ENCODE measurements at places on chromosomes 1 and 21.

DNA sequence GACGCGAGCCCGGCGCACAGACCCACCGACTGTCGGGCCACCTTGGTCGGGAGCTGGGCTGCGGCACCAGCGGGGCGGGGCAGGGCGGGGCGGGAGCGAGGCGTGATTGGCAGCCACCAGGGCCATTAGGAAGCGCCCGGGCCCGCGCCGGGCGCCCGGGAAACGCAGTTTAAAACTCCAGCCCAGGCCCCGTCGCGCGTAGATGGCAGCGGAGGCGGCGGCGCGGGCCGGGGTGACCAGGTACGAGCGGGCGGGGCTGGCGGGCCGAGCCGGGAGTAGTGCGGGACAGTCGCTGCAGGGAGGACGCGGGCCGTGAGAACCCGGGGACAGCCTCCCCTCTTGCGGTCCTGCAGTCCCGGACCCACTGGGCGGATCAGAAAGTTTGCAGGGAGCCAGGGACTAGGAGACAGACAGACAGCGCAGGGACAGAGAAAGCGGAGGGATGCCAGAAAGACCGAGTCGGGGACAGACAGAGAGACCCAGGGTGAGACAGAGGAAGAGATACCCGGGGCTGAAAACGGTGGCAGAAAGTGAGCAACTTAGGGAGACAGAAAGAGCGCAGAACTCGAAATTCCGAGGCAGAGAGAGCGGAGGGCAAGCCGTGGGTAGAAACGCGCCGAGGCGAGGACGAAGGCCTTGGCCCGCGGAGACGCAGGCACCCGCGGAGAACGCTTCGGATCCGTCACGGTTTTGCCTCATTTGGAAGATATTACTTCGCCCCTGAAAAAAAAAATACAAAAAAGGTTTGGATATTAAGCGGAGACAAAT, at the start of gene DMBX1:
Gene DMBX1, plus strand, starts transcription at position 199 of the 768 bp plus-strand sequence. CDS start 17,175 bp downstream, outside the sequence.
- DNase-seq, result peak; percentile 12

- DNase-seq, result no peak
Measured at GRCh38 chr1:15997637-15998280, 6.3 kb upstream of the SRARP start.

DNA sequence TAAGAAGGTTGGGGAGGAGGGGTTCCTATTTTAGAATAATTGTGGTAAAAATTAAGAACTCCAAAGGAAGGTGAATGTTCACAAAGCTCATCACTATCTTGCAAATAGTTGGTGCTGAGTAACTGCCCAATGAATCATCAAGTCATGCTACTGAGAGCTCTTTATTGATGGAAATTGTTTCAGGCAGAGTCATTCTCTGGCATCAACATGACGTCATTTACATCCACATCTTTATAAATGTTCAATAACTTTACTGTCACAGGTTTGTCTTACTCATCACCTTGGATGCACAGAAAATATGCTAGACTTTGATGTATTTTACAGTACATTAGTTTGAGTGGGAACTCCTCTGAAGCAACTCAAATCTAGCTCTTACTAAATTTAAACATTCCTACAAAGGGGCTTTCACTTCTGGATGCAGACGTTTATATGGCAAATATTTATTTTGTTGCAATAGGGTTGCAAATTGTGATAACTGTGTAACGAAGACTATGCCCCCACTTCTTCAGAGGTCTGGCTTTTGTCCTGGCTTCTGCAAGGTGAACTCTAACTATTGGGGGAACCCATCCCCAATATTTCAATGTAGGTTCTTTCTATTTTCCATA, 273.7 kb upstream of the AJAP1 start:
- no peak for DNase-seq

DNA sequence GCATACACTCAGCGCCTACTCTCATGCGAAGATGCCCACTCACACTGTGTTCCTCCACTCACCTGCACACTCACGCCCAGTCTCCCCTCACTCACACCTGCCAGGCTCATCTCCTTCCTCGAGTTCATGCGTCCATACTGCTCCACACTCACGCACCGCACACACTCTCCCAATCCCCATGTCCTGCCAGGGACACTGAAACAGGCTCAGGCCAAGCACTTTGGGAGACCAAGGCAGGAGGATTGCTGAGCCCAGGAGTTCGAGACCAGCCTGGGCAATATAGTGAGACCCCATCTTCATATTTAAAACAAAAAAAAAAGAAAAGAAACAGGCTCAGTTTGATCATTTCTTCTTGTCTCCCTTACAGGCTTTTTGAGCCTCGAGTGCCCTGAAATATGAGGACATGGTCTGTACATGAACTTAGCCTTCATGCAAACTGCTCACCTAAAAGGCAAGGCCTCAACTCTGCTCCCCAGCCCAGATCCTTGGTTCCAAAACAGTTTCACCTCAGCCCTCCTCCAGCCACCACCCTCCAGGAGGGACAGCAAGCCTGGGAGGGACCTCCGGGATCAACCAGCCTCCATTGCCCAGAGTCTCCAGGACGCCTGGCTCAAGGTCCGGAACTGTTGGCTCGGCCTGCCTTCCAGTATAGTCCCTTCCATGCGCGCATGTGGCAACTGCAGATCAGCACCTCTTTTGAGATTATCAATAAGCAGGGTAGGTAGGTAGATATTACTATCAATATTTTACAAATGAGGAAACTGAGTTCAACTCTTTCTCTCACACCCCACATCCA, 2.4 kb upstream of the PTAFR start:
- no peak for DNase-seq

DNA sequence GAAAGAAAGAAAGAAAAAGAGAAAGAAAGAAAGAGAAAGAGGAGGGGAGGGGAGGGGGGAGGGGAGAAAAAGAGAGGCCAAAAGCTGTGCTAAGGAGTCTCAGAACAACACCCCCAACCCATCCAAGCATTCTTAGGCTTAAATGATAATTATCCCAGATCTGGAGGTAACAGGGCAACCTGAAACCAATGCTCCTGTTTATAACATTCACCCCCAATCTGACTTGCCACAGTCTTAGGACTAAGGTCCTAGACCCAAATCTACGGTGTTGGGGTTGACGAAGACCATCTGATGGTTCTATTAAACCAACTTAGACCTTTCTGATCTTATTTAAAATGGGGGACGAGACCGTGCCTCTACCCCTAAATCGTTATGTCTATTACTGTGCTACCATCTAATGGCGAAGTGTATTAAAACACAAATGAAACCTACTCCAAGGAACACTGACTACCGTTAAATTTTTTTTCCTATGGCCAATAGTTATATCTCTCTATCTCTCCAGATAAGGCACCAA, 119.3 kb upstream of the CDC42BPA start:
- DNase-seq, result no peak

DNA sequence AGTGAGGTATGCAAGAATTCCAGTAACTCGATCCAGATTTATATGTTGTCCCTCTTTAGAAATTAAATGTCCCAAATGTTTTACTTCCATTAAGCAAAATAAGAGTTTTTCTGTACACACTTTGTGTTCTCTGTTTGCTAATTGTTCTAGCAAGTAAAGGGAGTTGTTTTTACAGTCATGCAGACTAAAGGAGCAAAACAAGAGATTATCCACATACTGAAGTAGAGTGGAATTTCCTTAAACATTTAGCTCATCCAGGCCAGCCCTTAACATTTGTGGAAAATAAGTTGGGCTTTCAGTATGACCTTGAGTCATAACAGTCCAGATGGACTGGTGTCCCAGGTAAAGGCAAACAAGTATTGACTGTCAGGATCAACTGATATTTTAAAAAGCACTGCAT, 44.1 kb upstream of the TINAGL1 start:
- no peak for DNase-seq

DNA sequence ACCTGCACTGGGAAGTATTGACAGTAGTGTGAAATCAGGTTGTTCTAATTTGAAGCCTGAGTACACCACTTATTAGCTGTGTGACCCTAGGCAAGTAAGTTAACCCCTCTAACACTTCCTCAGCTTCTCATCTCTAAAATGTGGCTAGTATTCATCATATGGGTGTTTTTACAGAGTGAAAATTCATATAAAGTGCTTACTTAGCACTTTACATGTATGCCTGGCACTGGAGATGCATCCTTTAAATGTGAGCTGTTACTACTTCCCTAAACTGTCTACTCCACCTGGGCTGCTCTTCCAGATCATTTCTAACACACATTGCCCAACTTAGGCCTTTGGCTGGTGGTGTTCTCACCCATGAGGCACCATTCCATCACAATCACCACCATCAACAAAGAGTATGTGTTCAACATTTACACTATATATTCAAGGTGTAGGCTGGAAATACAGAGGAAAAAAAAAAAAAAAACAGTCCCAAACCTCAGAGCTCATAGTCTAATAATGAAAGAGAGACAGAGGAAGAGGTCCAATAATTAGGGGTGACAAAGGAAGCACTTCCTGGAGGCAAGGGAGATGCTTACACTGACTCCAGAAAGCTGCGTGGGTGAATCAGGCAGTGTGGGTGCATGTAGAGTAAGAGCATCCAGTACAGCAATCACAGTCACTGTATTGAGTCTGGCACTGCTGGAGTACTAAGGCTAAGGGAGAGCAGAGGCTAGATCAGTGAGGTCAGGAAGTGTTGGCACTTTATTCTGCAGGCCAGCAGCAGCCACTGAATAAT, 3.6 kb downstream of the STX6 start:
- DNase-seq, result no peak

- DNase-seq, result no peak
Measured at GRCh38 chr1:87989346-87989745, 660.7 kb downstream of the LMO4 start.

DNA sequence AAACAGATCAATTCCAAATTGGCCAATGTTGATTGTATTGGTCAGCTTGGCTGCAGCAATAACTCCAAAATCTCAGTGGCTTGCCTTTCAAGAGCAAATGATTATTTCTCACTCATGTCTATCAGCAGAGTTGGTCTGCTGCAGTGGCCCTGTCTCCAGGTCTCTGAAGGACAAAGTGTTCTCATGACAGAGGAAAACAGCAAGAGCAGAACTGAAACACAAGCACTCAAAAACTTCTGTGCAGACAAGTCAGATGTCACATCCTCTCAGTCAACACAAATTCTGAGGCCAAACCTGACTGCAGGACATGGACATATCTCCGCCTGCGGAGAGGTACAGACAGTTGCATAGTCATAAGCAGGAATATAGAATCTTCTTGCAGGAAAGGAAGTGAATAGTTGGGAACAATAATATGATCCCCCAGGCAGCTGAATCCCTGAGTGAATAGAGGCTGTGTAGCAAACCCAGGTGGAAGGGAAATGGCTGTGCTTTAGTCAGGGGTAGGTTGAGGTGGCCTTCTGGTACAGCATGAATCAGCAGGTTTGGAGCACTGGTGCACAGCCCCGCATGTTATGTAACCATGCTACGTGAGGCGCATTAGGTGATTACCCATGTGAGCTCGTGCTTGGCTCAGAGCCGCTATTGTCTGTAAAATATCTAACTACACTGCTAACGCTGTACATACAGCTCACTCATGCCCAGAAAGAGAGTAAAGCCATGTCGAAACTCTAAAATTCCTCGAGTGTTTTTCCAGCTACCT, 17.1 kb upstream of the UBE2U start:
- no peak for DNase-seq

- DNase-seq, result no peak
Measured at GRCh38 chr1:7460807-7461206, 310.3 kb upstream of the VAMP3 start.

GRCh38 chr1:2874607-2875480, 73.4 kb upstream of the TTC34 start:
- DNase-seq, result no peak

GRCh38 chr1:13228343-13228781, 2.4 kb upstream of the PRAMEF18 start:
- peak; percentile 52 for DNase-seq

DNA sequence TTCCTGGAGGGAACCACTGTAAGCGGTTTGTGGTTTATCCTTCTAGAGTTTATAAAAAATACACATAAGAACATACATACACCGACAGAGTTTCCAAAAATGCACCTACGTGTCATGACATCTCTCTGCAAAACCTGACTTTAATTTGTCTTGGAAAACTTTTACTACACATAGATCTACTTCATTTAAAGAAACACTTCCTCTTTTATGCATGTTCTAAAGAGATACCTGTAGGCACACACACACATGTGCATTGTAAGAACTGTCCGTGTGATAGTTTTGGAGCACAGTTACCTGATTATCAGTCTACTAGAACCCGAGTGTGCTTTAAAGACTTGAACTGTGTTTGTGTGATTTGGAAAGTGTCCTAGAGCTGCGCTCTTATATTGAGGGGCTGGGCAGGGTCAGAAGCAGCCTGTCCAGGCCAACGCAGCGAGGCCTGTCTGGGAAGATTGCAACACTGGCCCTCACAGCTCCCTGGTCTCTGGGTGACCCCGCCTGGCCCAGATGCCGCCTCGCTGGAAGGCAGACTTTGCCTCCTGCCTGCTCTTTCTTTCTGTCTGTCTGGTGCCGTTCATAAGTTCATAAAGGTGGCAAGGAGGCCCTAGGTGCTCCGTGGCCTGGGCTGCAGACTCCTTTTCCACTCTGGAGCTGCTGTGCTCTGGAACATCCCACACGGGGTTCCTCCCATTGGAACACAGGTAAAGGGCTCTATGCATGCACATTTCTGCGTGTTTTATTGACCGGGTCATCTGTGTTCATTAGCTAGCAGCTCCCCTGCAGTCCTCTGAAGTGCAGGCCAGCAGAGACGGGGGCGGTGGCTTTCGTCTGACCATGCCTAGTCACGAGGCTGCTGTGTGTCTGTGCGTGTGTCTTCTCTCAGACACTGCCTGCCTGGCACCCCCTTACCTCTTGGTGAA, 46.3 kb downstream of the AGPAT3 start:
- no peak for DNase-seq

- no peak for DNase-seq
Measured at GRCh38 chr1:61140778-61141177, 58.4 kb downstream of the NFIA start.

DNA sequence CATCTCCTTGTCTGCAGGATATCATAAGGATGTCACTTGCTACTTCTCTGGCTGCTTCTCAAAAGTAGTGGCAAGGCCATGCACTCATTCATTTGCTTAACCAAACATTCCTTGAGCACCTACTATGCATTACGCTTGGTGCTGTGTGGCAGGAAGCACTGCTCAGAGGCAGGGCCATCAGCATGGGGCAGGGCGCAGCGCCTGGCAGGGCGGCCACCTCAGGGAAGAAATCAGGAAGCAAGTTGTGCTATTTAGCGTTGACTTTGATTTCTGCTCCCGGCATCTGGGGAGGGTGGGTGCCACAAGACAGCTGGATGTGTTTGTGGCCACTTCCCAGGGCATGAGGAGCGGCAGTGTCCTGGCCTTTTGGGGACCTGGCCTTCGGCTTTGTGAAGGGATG, 27.9 kb downstream of the PROK1 start:
- DNase-seq, result no peak

GRCh38 chr1:114352797-114353196, 158.2 kb downstream of the TRIM33 start:
- DNase-seq, result no peak

- no peak for DNase-seq
Measured at GRCh38 chr1:109229531-109230127, 15.9 kb downstream of the SARS1 start.

DNA sequence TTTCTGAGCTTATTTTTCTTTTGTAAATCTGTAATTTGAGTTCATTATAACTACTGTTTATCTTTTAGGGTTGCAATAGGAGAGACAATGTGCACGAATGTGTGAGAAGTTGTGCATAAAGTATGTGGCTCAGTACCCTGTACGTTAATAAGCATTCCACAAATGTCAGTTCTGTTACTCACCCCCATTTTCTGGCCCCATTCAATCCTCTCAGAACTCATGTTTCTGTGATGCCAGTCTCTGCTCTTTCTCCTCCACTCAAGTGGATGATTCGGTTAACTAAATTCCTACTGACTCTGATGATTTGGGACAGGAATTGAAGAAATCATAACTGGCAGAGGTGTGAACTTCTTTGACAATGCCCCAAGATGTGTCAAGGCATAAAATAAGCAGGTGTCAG, 10.2 kb upstream of the DMRTB1 start:
- DNase-seq, result no peak

GRCh38 chr1:172826096-172826741, 167.3 kb downstream of the FASLG start:
- no peak for DNase-seq

- no peak for DNase-seq
Measured at GRCh38 chr1:186869526-186870228, 40.9 kb downstream of the PLA2G4A start.

Measured in CD4-positive, alpha-beta T cell (primary cell).